ENCODE measurements at places on chromosomes 12 and 14. TPM values are rescaled to one million over a fixed set of nuclear protein-coding genes. Genes with fewer than 3 reads are reported as not detected.

The IL23A gene
- polyA plus RNA-seq: 0.36 TPM

The GLIPR1L2 gene
- polyA plus RNA-seq: 1.8 TPM

The CIROP gene
- polyA plus RNA-seq: not detected

The KRT85 gene
- not detected for polyA plus RNA-seq

The SERPINA6 gene
- not detected for polyA plus RNA-seq

The TAS2R19 gene
- 0.58 TPM for polyA plus RNA-seq

The EDDM3A gene
- not detected for polyA plus RNA-seq

The KRT73 gene
- polyA plus RNA-seq: not detected

The VRK1 gene
- 11.1 TPM for polyA plus RNA-seq

Measured in muscle of leg (tissue), 16 donors.